ENCODE measurements at places on chromosomes 16 and 17.

GRCh38 chr17:45222014-45222288 is 266 bp downstream of the FMNL1 start:
- H3K27me3 ChIP-seq, result peaks cover 45% of the 10 kb centered on the region
- H3K27ac ChIP-seq, result no peak overlapping the region
- peaks cover 12% of the 10 kb centered on the region for H3K4me1 ChIP-seq
- H3K4me3 ChIP-seq, result peak overlapping the region; percentile 24
- no peak for DNase-seq
- no peaks in the 10 kb centered on the region for H3K36me3 ChIP-seq

GRCh38 chr16:86833136-86833535 is 254.8 kb downstream of the FOXL1 start:
- no peak for DNase-seq
- no peak overlapping the region for H3K27ac ChIP-seq
- no peaks in the 10 kb centered on the region for H3K27me3 ChIP-seq
- H3K4me3 ChIP-seq, result no peak overlapping the region
- peaks cover 31% of the 10 kb centered on the region for H3K4me1 ChIP-seq

DNA sequence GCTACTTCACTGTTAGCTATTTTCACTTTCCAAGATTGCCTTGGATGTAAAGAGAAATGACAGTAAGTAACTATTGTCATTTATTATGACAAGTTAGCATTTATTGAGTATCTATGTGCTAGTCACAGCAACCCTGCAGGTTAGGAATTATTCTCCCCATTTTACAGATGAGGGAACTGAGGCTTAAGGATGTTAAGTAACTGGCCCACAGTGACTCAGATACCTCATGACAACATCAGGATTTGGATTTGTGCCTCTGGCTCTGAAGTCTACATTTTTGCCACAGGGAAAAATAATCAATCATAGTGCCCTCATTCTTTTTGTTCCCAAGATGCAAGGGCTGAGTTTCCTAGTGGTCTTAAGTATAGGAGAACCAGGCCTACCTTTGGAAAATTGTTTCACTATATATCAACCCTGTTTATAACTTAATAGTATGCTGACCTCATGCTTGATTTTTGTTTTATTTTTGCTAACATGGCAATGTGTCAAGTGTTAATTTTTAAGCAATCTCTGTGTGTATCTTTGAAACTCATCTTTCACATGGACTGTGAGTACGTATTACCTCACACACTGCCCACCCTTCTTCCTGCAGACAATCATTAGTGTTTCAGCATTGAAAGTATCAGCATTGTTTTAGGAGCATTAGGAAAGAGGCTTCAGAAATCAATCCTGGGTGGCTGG is 105.0 kb downstream of the TANGO6 start:
- DNase-seq, result no peak
- H3K4me1 ChIP-seq, result no peaks in the 10 kb centered on the region
- no peak overlapping the region for H3K4me3 ChIP-seq

DNA sequence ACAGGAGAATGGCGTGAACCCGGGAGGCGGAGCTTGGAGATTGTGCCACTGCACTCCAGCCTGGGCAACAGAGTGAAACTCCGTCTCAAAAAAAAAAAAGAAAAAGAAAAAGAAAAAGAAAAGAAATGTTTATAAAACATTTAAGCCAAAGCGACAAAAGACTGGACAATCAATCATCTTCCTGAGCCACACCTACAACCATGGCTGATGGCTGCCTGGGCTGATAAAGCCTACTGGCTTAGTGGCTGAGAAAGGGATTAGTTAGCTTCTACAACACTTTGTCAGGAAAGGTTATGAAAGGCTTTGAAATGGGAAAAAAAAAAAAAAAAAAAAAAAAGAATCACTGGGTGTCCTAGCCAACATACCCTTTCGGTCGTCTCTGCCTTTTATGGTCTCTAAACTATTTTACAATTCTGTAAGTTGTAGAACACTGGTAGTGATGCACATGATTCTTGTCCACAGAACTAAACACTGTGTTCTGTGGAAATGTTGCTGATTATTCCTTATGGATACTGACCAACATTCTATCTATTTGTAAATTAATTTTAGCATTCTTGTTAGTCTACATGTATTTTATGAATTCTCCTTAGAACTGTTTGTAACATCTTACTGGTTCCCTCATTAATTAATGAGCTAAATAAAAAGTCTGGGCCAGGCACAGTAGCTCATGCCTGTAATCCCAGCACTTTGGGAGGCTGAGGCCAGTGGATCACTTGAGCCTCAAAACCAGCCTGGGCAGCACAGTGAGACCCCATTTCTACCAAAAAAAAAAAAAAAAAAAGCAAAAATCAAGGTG is 45.5 kb downstream of the ZZEF1 start:
- H3K4me3 ChIP-seq, result no peak overlapping the region
- H3K27ac ChIP-seq, result no peak overlapping the region
- peaks cover 73% of the 10 kb centered on the region for H3K36me3 ChIP-seq

- H3K4me1 ChIP-seq, result peaks cover 27% of the 10 kb centered on the region
- DNase-seq, result no peak
- H3K27ac ChIP-seq, result no peak overlapping the region
- no peak overlapping the region for H3K4me3 ChIP-seq
- H3K27me3 ChIP-seq, result no peaks in the 10 kb centered on the region
- no peaks in the 10 kb centered on the region for H3K36me3 ChIP-seq
These were observed 11.4 kb downstream of the MYL4 start for GRCh38 chr17:47220531-47220999.

DNA sequence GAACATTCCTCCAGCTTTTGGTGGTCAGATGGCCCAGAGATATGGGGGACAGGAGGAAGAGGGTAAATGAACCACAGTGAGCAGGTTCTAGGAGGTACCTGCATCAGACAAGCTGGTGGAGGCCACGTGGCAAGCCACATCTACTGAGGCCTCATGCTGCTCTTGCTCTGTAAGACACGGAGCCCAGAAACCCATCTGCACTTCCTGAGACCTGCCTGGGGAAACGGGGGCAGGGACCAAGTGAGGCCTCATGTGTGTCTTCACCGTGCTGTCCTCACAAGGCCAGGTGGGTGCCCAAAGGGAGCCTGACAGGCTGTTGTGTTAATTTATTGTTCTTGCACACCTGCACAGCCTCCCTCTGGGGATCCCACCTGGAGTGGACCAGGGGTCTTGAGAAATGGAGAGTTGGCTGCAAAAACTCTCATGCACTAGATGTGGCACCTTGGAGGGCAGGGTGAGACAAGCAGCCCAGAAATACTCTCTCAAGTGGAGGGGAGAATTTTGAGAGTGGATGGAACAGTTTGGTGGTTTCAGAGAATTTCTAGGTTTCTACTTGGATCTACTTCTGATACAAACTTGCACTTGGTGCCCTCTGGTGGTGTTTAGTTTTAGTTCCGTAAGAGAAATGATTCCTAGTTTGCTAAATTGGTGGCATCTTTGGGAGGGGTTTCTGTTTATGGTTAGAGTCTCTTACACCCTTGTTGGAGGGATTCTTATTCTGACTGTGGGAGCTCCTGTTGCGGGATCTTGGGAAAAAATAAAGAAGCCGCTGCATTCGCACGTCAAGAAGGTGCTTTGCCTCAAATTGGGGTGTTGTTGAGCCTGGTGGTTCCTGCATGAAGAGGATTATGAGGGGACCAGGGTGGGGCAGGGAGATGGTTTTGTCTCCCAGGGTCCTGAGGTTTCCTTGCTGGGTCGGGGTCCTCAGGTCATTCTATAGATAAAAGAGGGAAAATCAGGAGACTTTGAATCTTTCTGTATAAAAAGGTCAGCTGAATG is 47.5 kb downstream of the SLC6A2 start:
- no peaks in the 10 kb centered on the region for H3K4me1 ChIP-seq
- H3K36me3 ChIP-seq, result no peaks in the 10 kb centered on the region
- H3K4me3 ChIP-seq, result no peak overlapping the region
- DNase-seq, result peak; percentile 36
- H3K27me3 ChIP-seq, result no peaks in the 10 kb centered on the region

DNA sequence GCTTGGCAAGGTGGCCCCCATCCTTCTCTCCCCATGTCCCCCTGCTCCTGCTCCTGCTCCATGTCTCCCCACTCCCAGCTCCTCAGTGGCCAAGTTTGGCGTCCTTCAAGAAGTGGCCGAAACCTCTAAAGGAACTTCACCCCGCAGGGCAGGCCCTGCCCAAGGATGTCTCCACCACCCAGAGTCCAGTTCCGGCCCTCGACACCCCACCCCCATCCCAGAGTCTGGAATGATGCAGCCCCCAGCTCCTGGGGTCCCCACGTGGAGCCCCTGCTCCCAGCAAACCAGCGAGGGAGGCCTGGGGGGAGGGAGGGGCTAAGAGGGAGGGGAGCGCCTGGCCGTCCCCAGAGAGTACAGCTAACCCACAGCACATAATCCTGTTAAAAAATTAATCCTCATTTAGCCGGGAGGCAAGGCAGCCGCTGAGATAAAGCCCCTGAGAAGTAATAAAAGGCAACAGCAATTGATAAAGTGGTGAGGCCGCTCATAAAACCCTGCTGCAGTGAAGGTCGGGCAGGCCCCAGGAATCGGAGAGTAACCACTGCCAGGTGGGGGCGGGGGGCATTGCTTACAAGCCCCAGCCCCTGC is 9.9 kb upstream of the ENPP7 start:
- DNase-seq, result no peak
- no peaks in the 10 kb centered on the region for H3K36me3 ChIP-seq
- H3K4me1 ChIP-seq, result no peaks in the 10 kb centered on the region
- peaks cover 24% of the 10 kb centered on the region for H3K27me3 ChIP-seq
- H3K27ac ChIP-seq, result no peak overlapping the region

- no peaks in the 10 kb centered on the region for H3K36me3 ChIP-seq
- no peak for DNase-seq
These were observed 342.3 kb downstream of the TMEM114 start for GRCh38 chr16:8247993-8248392.

DNA sequence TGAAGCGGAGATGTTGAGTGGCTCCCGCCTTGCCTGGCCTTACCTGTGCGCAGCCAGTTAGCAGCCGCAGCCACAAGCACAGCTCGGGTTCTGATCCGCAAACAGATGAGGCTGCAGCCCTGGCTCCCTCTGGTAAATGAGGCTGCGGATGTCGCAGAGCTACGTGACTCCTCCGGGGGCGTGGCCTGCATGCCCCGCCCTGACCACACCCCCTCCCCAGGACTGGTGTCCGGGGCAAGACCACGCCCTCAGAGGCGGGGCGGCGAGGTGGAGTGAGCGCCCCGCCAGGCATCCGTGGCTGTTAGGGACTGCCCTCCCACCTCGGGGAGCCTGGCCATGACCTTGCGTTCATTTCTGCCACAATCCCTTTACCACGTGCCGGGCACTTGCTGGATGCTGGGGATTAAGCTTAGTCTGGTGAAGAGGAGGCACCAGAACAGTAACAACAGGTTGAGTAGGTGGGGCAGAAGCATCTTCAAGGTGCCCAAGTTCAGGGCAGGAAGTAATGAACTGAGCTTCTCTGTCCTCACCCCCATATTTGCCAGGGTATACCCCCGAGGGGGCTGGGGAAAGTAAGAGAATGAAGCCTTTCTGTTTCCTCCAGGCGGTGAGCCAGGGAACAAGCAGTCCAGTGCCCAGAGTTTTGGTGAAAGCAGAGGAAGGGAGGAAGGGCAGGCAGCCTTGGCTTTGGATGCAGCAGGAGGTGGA is at the start of gene ALDOC:
TSS of gene ALDOC (minus strand) at position 138 of the 708 bp plus-strand sequence. CDS start 1,363 bp downstream, outside the sequence.
- no peaks in the 10 kb centered on the region for H3K27me3 ChIP-seq
- H3K4me1 ChIP-seq, result peaks cover 14% of the 10 kb centered on the region
- H3K36me3 ChIP-seq, result peaks cover 66% of the 10 kb centered on the region
- no peak within 1 kb of the TSS for H3K4me3 ChIP-seq

DNA sequence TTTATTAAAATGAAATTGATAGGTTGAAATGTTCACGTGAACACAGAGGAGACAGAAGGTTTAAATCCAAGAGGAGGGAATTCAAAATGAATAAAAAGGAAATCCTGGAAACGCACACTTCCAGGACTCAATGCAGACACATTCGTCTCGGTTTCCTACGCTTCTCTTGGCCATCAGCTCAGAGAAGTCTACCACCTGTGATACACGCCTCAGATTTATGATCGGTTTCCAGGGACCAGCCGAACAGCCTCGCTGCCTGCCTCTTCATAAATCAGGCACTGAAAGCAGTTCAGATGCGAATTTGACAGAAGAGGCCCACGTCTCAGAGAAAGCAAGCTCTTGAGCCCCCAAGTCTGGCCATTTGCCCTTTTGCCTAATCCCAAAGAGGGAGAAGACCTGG is 125.5 kb upstream of the IRX3 start:
- no peaks in the 10 kb centered on the region for H3K27me3 ChIP-seq
- no peak overlapping the region for H3K4me3 ChIP-seq
- DNase-seq, result no peak
- H3K27ac ChIP-seq, result no peak overlapping the region
- no peaks in the 10 kb centered on the region for H3K4me1 ChIP-seq

DNA sequence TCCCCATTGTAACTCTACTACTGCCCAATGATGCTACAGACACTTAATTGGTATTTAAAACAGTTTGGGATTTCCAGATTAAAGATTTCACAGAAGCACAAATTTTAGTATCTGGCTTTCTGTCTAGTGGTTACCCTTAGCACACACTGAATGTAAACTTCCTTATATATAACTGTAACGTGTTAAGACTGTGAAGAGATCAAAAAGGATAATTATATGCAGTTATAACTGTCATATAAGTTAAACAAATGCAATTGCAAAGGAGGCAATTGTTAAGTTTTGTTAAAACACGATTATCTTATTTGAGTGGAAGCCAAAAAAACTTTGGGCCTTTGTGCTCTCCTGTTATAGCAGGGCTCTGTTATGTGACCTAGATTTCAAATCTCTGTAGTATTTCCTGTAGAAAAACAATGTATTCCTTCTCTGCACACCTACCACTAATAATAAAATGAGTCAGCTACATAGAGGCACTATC is 147.9 kb downstream of the STXBP4 start:
- H3K27me3 ChIP-seq, result no peaks in the 10 kb centered on the region
- DNase-seq, result no peak
- H3K36me3 ChIP-seq, result no peaks in the 10 kb centered on the region
- no peaks in the 10 kb centered on the region for H3K4me1 ChIP-seq
- no peak overlapping the region for H3K27ac ChIP-seq

DNA sequence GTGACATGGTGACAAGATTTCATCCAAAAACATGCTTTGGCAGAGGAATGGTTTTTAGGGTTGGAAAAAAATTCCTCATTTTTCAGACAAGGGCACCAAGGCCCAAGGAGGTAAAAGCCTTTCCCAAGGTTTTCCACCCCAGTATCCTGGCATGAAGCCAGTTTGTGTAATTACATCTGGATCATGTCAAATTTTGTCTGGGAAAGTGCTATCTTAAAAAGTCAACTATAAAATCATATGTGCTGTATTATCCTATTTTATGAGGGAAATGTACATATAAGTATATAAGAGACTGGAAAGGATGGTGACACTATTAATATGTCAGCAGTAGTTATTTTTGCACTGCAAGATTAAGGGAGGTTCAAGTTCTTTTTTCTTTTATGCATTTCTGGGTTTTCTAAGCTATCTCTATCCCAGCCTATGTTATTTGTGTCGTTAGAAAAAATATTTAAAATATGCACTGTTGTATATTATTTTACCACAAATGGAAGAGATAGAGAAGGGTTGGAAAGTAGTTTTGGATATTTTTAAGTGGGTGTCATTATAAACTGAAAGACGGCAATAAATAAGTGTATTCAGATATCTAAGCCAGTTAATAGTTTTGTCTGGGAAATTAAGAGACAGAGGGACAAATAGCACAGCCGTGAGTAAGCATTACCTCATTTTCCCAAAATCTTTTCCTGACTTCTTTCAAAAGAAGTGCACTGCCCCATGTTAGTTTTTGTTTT is 13.5 kb upstream of the FBXO47 start:
- peak; percentile 55 for DNase-seq
- H3K27me3 ChIP-seq, result no peaks in the 10 kb centered on the region
- no peak overlapping the region for H3K4me3 ChIP-seq
- peaks cover 15% of the 10 kb centered on the region for H3K4me1 ChIP-seq
- no peak overlapping the region for H3K27ac ChIP-seq

GRCh38 chr17:70073799-70074198 is 1.2 kb upstream of the KCNJ16 start:
- H3K27me3 ChIP-seq, result no peaks in the 10 kb centered on the region
- no peaks in the 10 kb centered on the region for H3K36me3 ChIP-seq
- H3K4me1 ChIP-seq, result no peaks in the 10 kb centered on the region
- no peak overlapping the region for H3K27ac ChIP-seq
- no peak for DNase-seq
- H3K4me3 ChIP-seq, result no peak overlapping the region
